ENCODE measurements at places on chromosomes 5 and 9.

DNA sequence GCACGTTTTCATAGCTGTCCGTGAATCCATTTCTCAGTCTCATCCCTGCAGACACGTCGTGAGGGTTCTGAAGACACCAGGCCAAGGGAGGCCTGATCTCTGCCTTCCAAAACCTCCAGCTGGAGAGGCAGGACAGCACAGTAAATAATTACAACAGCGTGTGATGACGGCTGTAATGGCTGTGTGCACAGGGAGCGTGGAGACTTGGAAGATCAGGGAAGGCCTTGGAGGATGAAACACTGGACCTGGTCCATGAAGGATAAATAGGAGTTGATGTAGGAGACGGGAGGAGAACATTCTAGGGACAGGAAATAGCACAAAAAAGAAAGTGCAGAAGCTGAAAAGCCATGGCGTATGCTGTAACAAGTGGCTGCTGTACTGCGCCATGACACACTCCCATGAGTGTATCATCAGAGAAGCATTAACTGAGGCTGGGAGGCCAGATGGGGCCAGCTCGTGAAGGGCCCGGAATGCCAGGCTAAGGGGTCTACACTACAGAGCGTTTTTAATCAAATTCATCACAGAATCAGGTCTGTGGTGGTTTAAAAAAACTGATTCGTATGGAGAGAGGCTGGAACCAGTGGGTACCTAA is 97.2 kb downstream of the CRB2 start:
- no peak for DNase-seq

GRCh38 chr9:5566054-5566618 is 55.8 kb downstream of the PDCD1LG2 start:
- no peak for DNase-seq

- DNase-seq, result no peak
Measured at GRCh38 chr9:132651259-132651658, 18.5 kb downstream of the DDX31 start.

GRCh38 chr5:76804266-76804665 is 14.6 kb upstream of the F2RL1 start:
- DNase-seq, result no peak

DNA sequence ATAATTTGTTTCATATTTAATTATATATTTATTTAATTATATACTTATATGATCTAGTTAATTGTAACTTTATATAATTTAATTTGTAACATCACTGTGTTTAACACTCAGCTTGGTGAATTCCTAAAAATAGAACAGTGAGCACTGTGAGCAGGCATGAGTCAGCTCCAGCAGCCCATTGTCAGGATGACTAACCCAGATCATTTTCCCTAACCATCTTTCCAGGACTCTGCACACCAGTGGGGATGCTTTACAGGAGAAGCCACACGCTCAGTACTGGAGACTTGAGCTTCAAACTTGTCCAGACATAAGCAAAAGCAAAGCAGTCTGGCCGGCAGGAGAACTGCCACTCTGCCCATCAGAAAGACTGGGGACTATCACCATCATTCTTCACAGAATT is 446.2 kb upstream of the TRPC7 start:
- DNase-seq, result no peak

- no peak for DNase-seq
Measured at GRCh38 chr5:150213530-150213929, 23.7 kb downstream of the SLC6A7 start.

DNA sequence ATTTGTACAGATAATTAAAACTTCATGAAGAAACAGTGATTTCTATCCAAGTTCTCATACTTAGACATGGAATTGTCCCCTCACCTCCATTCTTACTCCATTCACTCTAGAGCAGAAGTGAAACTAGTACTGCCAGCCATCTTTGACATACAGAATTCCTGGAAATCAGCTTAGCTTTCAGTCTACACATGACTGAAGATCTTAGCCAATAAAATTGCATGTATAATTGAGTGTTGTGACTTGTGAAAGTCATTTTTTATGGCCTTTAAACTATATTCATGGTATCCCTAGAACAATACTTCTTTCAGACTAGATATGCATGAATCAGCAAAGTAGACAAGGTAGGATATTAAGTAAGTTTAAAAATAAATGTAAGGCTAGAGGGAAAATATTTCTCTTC is 705.2 kb upstream of the ZNF608 start:
- DNase-seq, result no peak

DNA sequence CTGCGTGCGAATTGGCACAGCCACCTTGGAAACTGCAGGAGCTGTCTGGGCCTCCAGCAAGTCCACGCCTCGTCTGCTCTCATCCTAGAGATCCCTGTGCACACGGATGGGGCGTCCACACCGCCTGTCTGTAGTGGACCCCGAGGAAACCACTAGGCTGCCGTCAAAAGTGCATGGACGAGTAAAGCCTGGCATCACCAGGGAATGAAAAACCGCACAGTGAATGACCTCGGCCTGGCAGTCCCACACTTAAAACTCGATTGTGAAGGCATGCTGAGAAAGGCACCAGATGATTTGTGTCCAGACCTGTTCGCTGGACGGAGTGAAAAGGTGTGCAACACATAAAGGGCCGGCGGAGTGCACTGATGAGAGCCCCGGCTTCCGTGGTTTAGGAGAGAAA is 50.8 kb downstream of the MRPL36 start:
- DNase-seq, result no peak

- no peak for DNase-seq
Measured at GRCh38 chr5:56386046-56386445, 152.9 kb upstream of the ANKRD55 start.

GRCh38 chr5:171898386-171898785 is 108.1 kb downstream of the FBXW11 start:
- DNase-seq, result no peak

DNA sequence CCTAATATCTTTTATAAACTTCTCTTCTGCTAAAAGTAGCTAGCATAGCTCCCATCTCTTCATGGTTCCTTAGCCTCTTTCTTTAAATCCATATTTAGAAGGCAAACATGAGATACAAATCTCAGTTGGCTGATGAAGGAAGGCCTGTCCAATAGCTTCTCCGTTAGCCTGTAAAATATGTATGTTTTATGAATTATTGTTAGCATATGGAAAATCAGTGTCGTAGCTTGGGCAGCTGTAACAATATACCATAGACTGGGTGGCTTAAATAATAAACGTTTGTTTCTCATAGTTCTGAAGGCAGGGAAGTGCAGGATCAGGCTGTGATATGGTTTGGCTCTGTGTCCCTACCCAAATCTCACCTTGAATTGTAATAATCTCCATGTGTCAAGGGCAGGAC is 63.8 kb downstream of the PBX3 start:
- no peak for DNase-seq

DNA sequence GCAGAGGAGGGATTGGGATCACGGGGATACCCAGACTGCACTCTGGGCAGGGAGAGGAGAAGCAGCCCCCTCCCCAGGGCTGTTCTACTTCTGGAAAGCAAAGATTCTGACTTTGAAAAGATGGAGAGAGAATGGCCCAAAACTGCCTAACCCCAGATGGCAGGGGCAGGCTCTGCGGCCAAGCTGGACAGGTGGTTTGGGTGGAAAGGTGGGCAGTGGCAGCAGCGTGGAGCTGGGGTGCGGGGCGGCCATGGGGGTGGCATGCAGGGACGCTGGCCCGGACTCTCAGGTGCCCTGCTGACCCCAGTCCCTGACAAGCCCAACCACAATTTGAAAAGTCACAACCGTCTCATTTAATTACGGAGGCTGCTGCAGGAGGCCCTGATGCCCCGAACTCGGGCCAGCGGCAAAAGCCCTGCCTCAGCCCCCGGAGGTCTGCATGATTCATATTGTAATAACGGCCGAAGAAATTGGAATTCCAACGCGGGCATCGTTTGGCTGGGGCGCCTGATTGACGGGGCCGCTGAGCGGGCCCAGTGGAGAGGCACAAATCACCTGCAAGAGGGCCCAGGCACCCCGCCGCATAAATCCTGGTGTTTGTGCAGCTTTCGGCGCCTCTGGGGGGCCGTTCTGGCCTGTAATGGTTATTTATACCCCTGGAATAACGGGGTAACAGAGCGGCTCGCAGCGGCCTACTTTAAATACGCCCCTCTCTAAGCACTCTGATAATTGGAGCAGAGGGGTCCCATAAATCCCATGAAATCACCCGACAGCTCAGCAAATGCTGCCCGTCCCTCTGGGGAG is 41.8 kb upstream of the FCN2 start:
- DNase-seq, result no peak

- no peak for DNase-seq
Measured at GRCh38 chr9:92270511-92270910, 23.0 kb downstream of the IARS1 start.

GRCh38 chr9:14198841-14199455 is 115.0 kb downstream of the NFIB start:
- DNase-seq, result no peak

DNA sequence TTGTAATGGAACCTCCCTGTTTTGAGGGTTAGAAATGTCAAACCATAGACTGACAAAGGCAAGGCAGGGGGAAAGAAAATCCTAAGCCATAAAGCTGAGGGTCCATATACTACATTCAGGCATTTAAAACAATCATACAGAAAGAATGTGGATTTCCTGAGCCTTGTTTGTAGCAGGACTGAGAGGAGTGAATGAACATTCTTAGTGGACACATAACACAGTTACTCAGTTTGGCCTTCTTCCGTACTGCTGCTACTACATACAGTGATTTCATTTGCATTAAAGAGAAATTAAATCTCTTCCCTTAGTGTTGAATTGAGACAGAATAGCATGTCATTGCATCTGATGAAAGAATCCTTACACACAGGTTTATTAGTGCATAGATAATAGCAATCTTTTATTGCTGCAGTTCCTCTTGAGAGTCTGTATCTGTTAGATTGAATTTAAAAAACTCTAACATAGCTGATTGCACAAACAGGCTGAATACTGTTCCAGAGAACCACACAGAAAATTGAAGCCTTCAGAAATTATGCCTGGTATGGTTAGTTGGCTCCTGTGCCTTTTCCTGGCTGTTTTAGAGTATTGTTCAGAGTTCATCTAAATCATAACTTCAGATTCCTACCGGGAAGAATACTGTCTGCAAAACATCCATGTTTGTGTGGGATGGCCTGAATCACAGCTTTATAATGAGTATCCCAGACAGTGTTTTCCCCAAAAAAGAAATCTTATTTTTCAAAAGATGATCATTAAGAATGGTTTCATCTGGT is 2.0 kb upstream of the MTX3 start:
- no peak for DNase-seq

GRCh38 chr9:107635803-107636174 is 146.2 kb upstream of the KLF4 start:
- DNase-seq, result no peak

DNA sequence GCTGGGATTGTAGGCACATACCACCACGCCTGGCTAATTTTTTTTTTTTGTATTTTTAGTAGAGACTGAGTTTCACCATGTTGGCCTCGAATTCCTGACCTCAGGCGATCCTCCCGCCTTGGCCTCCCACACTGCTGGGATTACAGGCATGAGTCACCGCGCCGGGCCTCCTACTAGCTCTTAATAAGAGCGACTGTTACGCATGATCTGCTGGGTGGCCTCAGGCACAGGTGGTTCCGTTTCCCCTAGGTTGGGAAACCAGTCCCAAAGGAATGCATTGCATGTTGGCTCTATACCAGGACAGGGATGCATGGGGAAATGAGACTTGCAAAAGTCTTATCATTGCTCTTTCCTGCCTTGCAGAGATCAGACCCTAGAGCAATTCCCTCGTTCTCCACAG is 184.7 kb upstream of the PPP1R26 start:
- DNase-seq, result no peak

GRCh38 chr5:165837286-165837685 is 2331.9 kb downstream of the MAT2B start:
- DNase-seq, result no peak

GRCh38 chr5:159058716-159059636 is 40.7 kb downstream of the EBF1 start:
- no peak for DNase-seq

GRCh38 chr9:36051317-36051716 is 14.6 kb downstream of the RECK start:
- DNase-seq, result no peak

DNA sequence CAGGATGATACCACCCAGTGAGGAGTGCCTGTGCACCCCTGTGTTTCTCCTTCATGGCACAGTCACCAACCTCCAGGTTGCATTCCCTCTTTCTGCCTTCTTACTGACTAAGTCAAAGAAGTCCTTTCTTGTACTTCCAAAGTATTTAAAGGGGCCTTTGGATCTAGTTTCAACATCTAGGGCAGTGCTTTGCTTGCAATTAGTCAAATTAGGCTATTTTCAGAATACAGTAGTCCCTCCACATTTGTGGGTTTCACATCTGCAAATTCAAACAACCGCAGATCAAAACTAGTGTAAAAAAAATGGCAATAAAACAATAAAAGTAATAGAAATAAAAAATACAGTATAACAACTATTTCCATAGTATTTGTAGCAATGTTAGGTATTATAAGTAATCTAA is 333.9 kb upstream of the SEMA6A start:
- no peak for DNase-seq

DNA sequence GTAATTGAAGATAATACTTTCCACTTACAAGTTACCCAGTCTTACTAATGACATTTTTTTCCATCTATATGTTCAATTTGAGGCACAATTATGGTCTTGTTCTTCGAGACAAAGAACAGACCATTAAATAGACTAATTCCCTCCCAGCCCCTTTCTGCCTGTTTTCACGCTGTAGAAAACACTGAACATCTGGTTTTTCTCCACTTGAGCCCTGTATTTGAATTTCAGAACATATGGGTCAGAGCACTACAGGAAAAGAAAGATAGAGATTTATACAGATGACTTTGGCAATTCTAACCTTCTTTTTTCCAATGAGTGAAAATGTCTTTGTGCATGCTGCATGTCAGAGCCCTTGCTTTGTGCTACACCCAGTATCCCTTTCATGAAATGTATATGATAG is 506.9 kb downstream of the LRRC70 start:
- DNase-seq, result no peak

DNA sequence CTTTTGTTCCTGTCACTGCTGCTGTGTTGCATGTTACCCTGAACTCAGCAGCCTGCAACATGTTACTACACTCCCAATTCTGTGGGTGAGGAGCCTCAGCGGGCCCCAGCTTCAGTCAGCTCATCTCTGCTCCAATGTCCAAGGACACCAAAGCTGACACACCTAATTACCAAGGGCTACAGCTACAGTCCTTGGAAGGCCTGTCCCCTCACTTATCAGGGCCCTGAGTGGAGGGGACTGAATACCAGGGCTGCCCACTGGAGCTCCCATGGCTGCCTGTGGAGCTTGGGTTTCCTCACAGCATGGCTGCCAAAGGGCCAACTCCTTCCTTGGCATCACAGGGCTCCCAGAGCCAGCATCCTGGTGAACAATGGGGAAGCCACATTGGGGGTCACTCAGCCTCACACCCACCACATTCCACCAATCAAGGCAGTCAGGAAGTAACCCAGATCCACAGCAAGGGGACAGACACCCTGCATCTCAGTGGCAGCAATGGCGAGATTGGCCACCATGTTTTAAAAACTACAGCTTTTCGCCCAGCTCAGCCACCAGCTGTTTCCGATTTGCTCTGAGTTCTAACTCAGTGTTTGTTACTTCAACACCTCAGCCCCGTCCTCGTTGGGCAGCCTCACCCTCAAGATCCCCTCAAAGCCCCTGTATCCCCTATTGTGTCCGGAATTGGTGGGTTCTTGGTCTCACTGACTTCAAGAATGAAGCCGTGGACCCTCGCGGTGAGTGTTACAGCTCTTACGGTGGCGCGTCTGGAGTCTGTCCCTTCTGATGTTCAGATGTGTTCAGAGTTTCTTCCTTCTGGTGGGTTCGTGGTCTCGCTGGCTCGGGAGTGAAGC is 18.9 kb downstream of the SEMA4D start:
- no peak for DNase-seq

Data from right renal cortex interstitium (tissue), 3 donors.